ENCODE measurements at places on chromosomes 7 and 10.

- no peak for DNase-seq
Measured at GRCh38 chr7:98163704-98164494, 47.3 kb upstream of the BHLHA15 start.

- DNase-seq: no peak
Measured at GRCh38 chr7:152011860-152012259, 13.6 kb upstream of the GALNT11 start.

GRCh38 chr10:53536322-53536721 is 763.7 kb upstream of the MBL2 start:
- DNase-seq: no peak

DNA sequence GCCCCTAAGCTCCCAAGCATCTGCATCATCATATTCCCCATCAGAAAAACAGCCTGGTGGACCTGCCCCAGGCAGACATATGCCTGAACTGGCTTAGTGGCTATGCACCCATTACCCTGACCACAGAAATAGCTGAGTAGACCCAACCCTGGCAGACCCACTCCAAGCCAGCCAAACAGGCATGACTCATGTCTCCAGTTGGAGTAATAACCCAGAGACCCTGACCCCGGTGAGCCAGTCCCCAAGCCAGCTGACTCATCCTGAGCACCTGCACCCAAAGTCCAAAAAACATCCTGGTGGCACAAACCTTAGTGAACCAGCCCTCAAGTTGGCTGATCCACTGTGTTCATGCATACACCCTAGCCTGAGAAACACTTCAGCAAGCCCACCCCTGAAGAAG is 555.9 kb downstream of the GRID1 start:
- DNase-seq: no peak

DNA sequence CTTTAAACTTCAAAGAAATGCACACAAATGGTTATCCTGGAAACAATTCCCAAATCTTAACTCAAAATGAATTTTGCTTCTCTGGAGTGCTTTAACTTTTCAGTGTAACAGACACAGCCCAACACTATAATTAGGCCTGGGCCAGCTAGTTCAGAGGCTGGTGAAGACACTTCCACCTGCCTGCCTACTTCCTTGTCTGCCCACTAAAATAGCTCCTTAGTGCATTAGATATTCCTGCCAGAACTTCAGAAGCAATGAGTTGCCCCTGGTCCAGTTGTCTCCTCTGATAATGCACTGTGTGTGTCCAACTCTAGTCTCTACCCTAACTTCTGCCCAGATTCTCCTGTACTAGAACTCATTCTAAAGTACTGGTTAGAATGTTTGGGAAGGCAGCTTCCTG is 150.9 kb upstream of the PRSS58 start:
- DNase-seq: no peak

DNA sequence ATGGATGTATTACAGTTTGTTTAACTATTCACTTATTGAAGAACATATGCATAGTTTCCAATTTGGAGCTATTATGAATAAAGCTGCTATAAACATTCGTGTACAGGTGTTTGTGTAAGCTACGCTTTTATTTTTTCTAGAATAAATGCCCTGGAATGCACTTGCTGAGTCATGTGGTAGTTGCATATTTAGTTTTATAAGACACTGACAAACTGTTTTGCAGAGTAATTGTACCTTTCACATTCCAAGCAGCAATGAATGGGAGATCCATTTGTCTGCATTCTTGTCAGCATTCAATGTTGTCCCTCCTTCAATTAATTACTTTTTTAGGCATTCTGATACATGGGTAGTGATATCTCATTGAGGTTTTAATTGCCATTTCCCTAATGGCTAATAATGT is 373.6 kb upstream of the GHITM start:
- DNase-seq: no peak

GRCh38 chr7:106246902-106247711 is 37.7 kb downstream of the NAMPT start:
- DNase-seq: no peak

- no peak for DNase-seq
Measured at GRCh38 chr7:144975882-144976281, 140.0 kb upstream of the TPK1 start.

DNA sequence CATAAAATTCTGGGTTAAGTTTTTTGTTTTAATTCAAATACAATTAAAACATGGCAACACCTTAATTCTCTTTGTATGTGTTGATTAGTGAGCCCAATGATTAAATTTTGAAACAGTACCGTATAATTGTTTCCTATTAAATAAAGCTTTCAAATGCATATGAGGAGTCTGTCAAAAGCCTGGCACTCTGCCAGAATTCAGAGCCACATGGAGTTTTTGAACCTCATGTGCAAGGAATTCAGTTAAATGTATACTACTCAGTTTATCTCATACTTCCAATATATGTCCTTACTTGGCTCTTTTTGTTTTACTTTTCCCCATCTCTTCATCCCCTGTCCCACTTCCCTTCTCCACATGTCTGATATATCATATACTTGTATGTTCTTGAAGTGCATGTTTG is 165.6 kb upstream of the FAM3C start:
- no peak for DNase-seq

GRCh38 chr7:30717181-30717580 is 34.8 kb upstream of the INMT start:
- DNase-seq: no peak

DNA sequence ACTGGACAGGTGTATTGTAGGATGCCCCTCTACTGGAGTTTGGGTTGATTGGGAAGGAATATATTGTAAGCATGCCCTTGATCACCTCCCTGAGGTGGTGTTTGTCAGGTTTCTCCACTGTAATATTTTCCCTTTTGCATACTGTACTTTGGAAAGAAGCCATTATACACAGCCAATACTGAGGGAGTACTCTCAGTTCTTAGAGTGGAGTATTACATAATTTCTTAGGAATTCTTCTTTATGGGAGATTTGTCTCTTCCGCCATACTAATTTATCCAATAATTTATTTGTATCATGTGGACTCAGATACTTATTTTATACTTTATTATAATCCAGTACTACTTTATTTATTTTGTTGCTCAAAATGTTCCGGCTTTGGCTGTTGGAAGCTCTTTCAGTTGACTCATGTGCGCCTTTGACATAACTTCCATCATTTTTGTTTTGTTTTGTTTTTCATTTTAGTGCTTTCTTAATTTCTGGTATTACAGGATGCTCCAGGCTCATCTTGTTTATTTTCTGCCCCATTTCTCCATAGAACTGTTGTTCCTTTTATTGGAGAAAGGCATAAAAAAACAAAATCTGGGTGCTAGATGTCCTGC is 29.7 kb downstream of the MKLN1 start:
- no peak for DNase-seq

GRCh38 chr7:137657476-137658189 is 189.1 kb downstream of the DGKI start:
- no peak for DNase-seq

- DNase-seq: no peak
Measured at GRCh38 chr7:79471283-79471682, 17.8 kb upstream of the MAGI2 start.

GRCh38 chr7:50762337-50762736 is 20.4 kb downstream of the GRB10 start:
- no peak for DNase-seq

- no peak for DNase-seq
Measured at GRCh38 chr7:35522697-35523096, 172.2 kb downstream of the HERPUD2 start.

GRCh38 chr7:116585967-116586366 is 61.1 kb downstream of the CAV1 start:
- no peak for DNase-seq

GRCh38 chr7:100744605-100745004 is 11.2 kb downstream of the ZAN start:
- no peak for DNase-seq

DNA sequence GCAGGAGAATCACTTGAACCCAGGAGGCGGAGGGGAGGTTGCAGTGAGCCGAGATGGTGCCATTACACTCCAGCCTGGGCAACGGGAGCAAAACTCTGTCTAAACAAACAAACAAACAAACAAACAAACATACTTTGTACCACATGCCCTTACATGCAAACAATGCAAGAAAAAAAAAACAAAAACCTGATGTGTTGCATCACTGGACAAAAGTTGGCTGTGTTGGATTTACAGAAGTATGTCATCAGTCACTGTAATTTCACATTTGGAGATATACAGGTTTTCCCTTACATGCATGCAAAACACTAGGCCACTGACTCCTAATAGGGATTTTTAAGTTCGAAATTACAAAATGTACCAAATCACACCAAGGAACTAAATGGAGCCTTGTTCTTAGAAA is 138.5 kb downstream of the SRPK2 start:
- DNase-seq: no peak

DNA sequence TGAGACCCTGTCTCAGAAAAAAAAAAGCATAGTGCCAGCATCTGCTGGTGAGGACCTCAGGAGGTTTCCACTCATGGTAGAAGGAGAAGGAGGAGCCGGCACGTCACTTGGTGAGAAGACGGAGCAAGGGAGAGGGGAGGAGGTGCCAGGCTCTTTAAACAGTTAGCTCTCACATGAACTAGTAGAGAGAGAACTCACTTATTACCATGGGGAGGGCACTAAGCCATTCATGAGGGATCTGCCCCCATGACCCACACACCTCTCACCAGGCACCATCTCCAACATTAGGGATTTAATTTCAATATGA is 62.9 kb upstream of the VKORC1L1 start:
- no peak for DNase-seq

GRCh38 chr10:27319752-27320431 is 79.3 kb upstream of the ACBD5 start:
- peak; percentile 38 for DNase-seq

DNA sequence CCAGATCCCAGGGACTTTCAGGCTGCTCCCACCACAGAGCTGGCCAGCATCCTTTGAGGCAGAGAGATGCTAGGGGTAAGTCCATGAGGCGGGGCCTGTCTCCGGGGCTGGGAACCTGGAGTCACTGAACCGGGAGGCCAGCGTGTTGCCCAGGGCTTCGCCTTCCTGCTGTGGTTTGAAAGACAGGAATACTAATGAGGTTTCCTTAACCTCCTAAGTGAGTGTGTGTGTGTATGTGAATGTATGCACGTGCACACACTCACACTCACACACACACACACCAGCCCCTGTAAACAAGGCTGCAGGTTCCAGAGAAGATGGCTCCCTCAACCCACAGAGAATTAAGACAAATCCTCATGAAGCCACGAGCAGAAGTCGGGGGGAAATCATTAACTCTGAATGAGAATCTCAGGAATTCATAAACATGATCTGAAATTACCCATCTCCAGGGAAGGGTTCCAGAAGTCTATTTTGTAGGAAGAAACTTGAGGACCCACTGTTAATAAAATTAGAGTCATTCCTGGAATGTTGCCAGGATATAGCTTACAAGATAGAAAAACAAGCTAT is 20.3 kb upstream of the PFKP start:
- no peak for DNase-seq

- DNase-seq: no peak
Measured at GRCh38 chr7:72336632-72337389, 75.3 kb downstream of the CALN1 start.

DNA sequence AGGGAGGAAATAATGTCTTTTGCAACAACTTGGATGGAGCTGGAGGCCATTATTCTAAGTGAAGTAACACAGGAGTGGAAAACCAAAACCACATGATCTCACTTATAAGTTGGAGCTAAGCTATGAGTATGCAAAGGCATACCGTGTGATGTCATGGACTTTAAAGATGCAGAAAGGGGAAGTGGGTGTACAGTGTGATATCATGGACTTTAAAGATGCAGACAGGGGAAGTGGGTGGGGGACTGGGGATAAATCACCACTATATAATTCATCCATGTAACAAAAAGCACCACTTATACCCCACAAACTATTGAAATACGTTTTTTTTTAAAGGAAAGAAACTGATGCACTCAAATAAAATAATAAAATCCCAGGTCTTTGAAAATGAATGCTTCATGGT is 29.5 kb downstream of the LYZL2 start:
- DNase-seq: no peak

GRCh38 chr10:96608805-96609204 is 22.0 kb upstream of the TM9SF3 start:
- no peak for DNase-seq

- DNase-seq: no peak
Measured at GRCh38 chr10:68598978-68599770, 39.0 kb downstream of the TET1 start.

- DNase-seq: no peak
Measured at GRCh38 chr7:137577184-137577583, 233.7 kb upstream of the PTN start.

DNA sequence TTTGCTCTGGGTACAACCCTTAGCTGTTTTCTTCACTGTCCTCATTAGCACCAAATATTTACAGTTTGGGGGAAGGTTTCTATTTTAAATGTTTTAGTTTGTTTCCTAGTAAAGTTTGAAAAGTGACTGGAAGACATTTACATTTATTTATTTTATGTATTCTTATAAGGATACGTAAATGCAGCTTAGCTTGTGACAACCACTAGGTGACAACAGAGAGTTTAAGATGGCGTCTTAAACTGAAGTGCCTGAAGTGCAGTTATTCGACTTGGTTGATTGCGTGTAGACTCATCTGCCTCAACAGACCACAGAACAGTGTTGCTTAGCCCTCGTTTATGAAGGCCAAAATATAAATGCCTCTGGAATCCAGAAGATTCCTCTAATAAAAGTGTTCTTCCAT is 378.2 kb upstream of the MYO3A start:
- DNase-seq: no peak

DNA sequence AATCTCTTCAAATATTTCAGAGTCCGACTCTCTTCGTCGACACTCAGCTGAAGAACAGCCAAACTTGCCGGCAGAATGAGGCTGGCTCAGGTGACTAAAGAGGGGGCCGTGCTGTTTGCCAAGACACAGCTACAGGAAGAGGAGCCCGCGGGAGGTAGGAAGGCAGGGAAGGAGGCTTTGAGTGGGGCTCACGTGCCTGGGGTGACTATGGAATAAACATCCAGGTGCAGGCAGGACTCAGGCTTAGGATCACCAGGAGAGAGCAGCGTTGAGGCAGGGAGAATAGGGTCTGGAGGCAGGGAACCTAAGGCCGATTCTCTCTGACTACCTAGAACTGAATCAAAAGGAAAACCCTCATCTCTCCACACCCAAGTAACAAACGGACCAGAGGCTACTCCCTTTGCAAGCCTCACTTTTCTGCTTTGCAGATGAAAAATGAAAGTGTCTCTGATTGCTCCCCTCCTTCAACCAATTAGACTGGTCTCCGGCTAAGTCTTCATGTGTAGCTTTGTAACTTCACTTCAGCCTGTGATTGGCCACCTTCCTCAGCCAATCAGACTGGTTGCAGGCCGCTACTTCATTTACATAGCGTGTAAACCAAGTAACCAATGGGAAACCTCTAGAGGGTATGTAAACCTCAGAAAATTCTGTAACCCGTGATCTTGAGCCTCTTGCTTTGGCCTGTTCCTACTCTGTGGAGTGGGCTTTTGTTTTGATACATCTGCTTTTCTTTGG is 19.7 kb upstream of the BNIP3 start:
- no peak for DNase-seq

- no peak for DNase-seq
Measured at GRCh38 chr7:150340875-150341262, 560 bp downstream of the RARRES2 start.

GRCh38 chr10:50641626-50642025 is 17.9 kb upstream of the SGMS1 start:
- DNase-seq: no peak
